ENCODE measurements at places on chromosomes 7 and 10.

DNA sequence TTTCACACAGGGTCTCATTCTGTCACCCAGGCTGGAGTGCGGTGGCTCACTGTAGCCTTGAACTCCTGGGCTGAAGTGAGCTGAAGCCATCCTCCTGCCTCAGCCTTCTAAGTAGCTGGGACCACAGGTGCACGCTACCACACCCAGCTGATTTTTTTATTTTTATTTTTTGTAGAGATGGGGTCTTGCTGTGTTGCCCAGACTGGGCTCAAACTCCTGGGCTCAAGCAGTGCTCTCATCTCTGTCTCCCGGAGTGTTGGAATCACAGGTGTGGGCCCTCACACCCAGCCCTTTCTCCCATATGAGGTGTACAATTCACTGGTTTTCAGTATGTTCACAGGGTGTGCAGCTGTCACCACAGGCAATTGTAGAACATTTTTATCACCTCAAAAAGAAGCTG lies 5.2 kb downstream of the INPP5A start:
- no peak for DNase-seq

DNA sequence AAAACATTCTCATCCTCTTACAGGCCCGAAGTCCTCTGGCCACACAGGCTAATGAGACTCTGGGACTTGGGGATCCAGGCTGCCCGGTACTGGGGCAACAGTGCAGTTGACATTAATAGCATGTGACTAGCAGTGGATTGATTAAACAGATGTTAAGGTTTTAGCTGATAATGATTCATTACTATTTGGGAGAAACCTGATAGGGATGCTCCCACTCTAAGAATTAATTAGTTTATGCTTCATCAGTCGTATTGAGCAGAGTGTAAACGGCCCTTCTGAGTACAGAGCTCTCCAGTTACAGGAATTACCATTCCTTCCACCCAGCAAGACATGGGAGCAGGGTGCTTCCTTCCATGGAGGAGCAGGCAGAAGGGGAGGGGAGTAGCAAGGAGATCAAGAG lies 82.7 kb downstream of the RPS24 start:
- no peak for DNase-seq

DNA sequence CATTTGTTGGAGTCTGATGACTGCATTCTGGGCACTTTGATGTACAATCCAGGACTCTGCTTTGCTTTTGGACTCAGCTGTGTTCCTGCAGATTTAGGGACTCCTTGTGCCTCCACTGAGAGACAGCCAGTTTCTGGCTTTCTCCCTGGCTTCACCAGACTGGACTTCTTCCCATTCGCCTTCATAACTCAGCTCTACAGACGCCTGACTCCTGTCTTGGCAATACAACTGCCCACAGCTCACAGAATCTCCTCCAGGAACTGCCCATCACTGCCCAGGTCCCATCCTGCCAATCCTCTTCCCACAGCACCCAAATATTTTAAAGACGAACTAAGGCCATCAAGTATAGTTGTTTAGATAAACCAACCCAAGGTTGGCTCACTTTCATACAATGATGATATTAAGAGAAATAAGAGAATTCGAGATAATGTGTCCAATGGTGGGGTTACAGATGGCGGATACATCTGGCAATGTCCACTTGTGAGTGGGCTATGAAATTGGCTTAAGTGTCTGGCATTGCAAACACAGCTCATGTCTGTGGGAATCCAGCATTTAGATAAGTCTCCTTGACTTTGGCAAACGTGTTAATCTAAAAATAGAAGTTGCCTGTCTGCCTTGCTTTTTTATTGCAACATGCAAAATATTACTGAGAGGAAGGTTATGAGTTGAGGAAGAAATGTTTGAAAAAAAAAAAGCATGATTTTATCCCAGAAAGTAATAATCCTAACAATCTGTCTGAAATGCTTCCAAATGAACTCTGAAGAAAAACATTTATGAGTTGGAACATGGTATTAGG lies 95.1 kb downstream of the ITGA8 start:
- DNase-seq = no peak

GRCh38 chr7:143485500-143485899 lies 7.8 kb downstream of the TAS2R41 start:
- DNase-seq = no peak

DNA sequence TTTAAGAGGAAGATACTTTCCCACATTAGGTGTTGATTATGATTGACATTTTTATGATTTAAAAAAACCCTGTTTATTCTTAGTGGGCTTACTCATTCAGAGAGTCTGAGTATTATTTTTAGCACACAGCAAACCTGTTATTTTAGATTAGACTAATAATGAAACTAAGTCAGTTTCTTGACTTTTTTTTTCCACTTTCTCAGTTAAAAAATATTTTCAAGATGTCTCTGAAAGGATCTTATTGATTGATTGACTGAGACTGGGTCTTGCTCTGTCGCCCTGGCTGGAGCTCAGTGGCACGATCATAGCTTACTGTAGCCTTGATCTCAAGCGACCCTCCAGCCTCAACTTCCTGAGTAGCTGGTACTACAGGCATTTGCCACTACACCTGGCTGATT lies 20.4 kb upstream of the INPP5F start:
- no peak for DNase-seq
